CD8-positive, alpha-beta T cell (primary cell): ENCODE measurements at places on chromosomes 4 and X. TPM values are rescaled to one million over a fixed set of nuclear protein-coding genes. Genes with fewer than 3 reads are reported as not detected.

Gene HAND2
- not detected for total RNA-seq

- DNase-seq = no peak
Measured at GRCh38 chrX:29024871-29025270, 437.6 kb downstream of the IL1RAPL1 start.

DNA sequence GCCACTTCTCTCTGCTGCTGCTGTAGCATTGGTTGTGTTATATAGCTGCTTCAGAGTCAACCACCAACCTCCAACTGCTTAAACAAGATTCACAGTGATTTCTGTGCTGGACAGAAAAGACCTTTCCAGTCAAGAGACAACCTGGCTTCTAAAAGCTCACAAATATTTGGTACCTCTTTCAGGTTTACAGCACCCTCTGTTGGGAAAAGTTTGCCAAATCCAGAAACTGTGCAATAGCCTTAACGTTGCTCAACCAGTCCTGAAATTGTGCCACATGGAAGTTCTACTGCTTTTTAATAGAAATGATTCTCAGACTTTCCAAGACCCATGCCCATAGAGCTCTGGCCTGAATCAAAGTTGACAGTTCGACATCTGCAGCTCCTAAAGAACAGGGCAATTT, 842.1 kb upstream of the HTR2C start:
- no peak for DNase-seq

GRCh38 chr4:119087656-119088055, 48.0 kb upstream of the MYOZ2 start:
- no peak for DNase-seq

DNA sequence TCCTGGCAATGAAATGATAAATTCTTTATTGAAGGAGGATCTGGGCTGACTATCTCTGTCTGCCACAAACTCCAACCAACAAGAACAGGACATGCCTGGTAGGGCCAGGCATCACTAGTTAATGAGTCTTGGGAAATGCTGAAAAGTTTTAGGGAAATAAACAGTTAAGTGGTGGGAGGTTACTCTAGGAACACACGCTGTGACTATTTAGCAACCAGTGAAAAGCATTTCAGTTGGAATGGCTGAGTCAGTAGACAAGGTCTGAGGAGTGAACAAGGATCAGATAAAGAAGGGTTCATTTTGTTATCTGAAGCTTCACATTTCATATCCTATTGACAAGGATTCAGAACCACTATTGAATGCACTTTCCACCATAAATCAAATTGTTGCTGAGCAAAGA, 394.9 kb upstream of the BOD1L1 start:
- DNase-seq = no peak

DNA sequence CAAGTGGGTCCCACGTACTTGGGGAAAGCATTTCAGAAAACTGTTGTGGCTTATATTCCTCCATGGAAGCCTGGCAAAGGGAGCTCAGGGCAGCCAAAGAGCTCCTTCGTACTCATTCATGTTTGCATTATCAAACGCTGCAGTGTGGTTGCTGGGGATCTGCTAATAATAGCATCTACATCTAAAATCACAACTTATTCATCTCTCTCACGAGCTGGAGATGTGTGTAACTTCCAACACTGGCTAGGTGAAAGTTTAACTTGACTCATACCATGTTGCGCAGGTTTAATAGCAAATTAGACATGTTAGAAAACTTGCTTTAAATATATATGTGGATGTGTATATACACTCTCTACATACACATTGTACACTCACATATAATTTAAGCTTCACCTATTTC, 415.1 kb downstream of the AFF2 start:
- no peak for DNase-seq

DNA sequence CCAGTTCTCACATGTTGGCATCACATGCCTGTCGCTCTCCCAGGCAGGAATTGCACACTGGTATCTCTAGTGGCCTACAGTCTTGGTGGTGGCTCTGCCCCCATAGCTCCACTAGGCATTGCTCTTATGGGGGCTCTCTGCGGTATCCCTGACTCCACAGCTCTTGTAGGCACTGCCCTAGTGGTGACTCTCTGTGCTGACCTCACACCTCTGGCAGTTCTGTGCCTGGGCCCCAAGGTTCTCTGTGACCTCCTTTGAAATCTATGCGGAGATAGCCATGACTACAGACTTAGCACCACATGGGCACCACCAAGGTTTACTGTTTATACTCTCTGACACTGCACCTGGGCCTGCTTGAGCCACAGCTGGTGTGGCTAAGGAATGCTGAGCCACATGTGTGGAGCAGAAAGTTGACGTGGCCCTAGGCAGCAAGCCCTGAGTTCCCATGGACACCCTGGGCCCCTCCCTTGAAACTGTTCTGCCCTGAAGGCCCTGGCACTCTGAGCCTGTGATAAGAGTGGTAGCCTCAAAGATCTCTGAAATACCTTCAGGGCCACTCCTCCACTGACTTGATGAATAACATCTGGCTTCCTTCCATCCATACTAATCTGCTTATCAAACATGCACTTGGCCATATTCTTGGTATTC, 8.0 kb downstream of the SLC9B1 start:
- DNase-seq = no peak

Gene GAGE12J
- total RNA-seq = not detected

Gene ABCE1
- 68.8 TPM for total RNA-seq

GRCh38 chr4:152640058-152640921, 39.5 kb downstream of the TMEM154 start:
- no peak for DNase-seq

- no peak for DNase-seq
Measured at GRCh38 chrX:39222346-39223113, 421.3 kb downstream of the MID1IP1 start.

GRCh38 chrX:15761564-15762191, 23.6 kb downstream of the CA5B start:
- DNase-seq = peak; percentile 50

- DNase-seq = no peak
Measured at GRCh38 chrX:15336023-15336413, 695 bp upstream of the PIGA start.

- no peak for DNase-seq
Measured at GRCh38 chr4:164169591-164169990, 584.3 kb upstream of the SMIM31 start.

GRCh38 chrX:54978448-54978847, 15.5 kb downstream of the PFKFB1 start:
- DNase-seq = no peak

DNA sequence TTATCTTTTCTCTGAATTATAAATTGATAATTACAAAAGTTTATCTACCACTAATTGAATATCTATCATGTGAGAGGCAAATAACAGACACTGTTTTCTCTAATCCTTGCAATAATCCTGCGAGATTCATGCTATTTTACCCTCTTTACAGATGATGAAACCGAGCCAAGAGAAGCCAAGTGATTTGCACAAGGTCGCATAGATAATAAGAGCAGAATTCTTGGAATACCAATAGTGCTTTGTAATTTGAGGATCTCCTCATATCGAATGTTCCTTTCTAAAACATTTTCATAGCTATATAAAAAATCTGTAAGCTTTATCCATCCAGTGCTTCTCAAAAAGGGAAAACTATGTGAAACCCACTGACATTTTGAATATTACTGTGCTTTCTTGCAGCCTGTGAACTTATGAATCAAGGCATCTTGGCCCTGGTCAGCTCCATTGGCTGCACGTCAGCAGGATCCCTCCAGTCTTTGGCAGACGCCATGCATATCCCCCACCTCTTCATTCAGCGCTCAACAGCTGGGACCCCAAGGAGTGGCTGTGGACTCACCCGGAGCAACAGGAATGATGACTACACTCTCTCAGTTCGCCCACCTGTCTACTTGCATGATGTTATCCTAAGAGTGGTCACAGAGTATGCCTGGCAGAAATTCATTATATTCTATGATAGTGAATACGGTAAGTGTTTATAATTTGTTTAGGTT, 743.8 kb upstream of the ATOH1 start:
- no peak for DNase-seq

Gene CSAG3
- not detected for total RNA-seq

GRCh38 chr4:25368315-25368714, 8.7 kb upstream of the ANAPC4 start:
- no peak for DNase-seq

Gene STK32B
- total RNA-seq = not detected

DNA sequence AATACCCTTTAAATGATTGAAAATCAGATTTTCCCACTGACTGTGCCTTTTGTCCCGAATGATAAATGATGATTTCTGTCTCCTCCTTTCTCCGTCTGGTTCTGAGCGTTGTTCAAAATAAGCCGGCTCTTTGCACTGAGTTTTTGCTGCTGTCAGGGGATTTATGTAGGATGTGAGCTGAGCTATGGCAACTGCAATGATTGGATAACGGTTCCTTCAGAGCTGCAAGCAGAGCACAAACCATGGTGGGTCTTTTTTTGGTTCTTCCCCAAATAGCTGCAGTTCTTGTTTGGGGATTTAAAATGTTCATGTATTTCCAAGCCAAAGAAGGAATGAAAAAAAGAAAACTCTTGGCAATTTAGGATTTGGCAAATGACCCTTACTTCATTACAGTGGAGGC, 124.5 kb upstream of the CASK start:
- no peak for DNase-seq

Gene RTL3
- not detected for total RNA-seq

Gene CT45A10
- total RNA-seq = not detected

GRCh38 chr4:155523358-155523757, 143.3 kb upstream of the GUCY1A1 start:
- DNase-seq = no peak

- no peak for DNase-seq
Measured at GRCh38 chrX:3589474-3589873, 124.0 kb downstream of the PRKX start.

GRCh38 chr4:153651587-153651986, 32.5 kb upstream of the TLR2 start:
- peak; percentile 32 for DNase-seq

DNA sequence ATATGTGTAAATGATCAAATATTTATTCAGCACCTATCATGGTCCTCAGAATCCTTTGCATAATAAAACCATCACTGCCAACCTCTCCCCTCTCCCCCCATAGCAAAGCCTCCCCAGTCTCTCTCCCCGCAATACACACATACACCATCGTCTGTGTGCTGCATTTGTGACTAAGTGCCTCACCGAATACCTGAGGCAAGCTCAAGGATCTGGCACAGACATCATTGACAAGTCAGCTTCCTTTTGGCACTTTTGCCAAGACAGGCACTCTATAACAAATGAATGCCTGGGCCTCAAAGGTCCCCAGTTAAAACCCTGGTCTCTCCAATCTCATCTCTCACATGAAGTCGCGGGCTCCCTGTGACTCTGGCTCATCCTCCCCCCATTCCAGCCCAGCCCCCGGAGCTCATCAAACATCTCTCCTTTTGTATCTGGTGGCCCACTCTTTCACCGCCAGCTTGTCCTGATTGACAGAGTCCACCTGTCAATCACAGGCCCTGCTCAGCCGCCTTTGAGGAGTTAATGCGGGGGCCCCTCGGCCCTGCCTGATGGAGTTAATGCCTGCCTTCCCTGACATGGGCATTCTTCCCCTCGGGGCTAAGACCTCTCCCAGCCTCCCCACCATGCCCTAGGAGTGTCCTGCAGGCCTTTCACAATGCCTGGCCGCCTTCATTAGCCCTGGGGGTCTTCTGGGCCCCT, 135.8 kb upstream of the ATP6AP2 start:
- DNase-seq = no peak

DNA sequence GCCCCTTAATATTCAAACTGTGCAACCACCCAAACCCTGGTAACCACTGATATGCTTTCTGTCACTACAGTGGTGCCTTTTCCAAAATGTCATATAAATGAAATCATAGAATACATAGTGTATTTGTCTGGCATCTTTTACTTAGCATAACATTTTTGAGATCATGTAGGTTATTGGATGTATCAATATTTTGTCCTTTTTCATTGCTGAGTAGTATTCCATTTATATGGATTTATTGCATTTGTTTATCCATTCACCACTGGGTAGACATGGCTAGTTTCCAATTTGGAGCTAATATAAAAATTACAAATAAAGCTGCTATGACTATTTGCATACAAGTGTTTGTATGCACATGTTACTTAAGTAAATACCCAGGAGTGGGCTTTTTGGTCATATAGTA, 121.6 kb downstream of the TMEM144 start:
- DNase-seq = no peak
